ENCODE measurements at places on chromosomes 3 and 15.

- no peak for DNase-seq
These were observed 296.7 kb downstream of the PLCL2 start for GRCh38 chr3:17181413-17181907.

DNA sequence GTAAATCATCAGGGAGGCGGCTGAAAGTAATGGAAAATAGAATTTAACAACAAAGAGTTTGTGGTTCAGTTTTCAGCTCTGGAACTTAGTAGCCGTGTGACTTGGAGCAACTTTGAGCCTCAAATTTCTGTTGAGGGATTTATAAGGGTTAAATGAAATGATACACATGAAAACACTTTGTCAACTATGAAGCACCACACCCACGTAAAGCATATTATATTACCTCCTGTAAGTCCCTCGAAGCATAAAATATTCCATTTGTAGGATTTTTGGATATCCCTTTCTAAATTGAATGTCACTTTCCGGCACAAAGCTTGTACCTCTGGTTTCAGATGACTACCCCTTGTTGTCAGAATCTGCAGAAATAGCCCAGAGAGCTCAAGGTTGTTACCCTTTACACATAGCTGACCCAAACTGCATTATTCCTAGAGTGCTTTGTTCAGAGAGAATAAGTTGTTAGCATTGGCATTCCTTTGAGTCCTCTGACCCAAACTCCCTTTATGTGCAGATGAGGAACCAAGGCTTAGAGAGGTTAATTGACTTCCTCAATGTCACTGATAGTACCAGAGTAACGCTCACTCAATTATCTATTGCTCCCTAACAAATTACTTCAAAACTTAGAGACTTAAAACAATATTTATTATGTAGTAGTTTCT is 187.9 kb upstream of the UMPS start:
- no peak for DNase-seq

DNA sequence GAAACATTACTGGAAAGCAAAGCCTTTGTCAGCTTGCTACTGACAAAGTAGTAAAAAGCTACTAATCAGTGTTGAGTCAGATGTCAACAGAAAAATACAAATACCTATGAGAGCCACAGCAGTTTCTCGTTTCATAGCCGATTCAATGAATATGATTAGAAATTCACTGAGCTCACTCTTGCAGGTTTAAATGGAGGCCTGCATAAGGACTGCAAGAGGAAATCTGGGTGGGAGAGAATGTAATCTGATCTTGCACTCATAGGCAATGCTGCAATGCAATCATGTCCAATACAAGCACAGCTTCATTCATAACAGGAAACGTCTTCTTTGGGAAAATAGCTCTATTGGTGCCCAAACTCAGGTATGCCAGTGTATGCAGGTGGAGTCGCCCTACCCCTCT is 608.8 kb downstream of the ROBO2 start:
- no peak for DNase-seq

DNA sequence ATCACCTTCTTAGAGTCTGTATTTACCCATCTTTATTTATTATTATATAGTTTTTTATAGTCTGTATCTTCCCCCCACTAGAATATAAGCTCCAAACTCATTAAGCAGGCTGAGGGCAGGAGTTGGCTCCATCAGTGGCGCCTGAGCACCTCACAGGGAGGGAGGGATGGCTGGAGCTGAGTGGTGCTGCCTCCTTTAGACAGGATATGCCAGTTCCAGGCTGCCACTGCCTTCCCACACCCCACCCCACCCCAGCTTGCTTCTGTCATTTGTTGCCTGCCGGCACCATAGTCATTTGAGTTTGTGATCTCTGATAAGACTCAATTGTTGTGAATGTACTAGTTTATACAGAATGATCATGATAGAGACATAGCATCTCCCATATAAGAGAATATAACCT is 85.5 kb downstream of the KLHL25 start:
- no peak for DNase-seq

- peak; percentile 70 for DNase-seq
These were observed 9.8 kb upstream of the BMF start for GRCh38 chr15:40118473-40118872.

DNA sequence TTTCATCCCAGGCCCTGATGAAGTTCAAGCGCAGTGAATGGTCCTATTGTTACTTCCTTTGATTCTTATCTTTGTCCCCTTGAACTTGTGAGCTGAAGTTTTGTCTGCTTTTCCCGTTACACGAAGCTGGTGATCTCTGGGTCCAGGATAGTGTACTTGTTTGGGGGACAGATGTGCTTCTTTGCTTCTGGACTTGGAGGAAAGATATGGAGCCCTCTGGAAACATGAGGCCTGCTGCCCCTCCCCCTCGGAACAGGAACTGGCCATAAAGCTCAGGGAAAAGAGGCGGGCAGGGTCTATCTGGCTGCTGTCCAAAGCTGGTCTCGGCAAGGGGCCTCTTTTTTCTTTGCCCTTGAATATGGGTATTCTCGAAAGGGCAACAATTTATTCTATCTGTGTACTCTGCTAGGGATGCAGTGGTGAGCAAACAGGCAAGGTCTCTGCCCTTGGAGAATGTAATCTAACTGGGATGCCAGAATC is 47.6 kb downstream of the IDH2 start:
- no peak for DNase-seq

GRCh38 chr3:138418601-138419206 is 15.7 kb upstream of the ESYT3 start:
- DNase-seq = no peak

GRCh38 chr3:146382386-146382785 is 87.0 kb downstream of the PLSCR2 start:
- DNase-seq = peak; percentile 11

- no peak for DNase-seq
These were observed 16.8 kb upstream of the CRBN start for GRCh38 chr3:3196148-3196861.

DNA sequence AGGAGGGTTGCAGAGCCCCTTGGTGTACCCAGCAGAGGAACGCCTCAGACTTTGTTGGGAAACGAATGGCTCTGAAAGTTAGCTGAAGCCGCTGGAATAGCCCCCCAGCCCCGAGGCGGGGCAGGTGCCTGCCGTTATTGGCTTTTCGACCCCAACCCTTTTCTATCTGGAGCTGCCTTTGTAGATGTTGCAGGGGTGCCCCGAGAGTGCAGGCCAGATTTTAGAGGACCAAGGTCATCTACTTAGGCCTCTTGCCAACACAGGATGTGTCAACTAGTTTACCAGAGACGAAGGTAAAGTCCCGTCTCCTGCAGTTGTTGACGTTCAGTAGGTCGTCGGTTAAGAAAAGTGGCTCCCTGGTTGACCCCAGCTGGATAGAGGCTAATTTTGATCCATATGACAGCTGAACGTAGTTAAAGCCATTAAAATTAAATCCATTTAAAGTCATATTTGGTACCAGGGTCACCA is 579 bp upstream of the UBE3A start:
- no peak for DNase-seq

DNA sequence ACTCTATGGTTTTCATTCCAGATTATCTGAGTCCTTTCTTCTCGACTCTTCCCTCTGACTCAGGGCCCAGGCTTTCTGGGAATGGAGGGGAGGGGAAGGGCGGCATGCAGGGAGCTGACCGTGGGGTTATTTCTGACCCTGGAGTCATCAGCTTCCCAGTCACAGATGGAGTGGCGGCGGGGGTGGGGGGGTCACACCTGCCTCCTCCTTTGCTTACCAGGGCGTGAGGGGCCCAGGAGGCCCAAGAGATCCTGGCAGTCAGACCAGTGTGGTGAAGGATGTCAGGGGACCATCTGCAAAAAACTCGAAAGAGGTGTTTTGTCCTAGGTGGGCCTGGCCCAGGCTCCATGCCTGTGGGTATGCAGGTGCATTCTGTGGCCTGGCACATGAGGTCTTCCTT is 996 bp upstream of the XIRP1 start:
- DNase-seq = peak; percentile 86

DNA sequence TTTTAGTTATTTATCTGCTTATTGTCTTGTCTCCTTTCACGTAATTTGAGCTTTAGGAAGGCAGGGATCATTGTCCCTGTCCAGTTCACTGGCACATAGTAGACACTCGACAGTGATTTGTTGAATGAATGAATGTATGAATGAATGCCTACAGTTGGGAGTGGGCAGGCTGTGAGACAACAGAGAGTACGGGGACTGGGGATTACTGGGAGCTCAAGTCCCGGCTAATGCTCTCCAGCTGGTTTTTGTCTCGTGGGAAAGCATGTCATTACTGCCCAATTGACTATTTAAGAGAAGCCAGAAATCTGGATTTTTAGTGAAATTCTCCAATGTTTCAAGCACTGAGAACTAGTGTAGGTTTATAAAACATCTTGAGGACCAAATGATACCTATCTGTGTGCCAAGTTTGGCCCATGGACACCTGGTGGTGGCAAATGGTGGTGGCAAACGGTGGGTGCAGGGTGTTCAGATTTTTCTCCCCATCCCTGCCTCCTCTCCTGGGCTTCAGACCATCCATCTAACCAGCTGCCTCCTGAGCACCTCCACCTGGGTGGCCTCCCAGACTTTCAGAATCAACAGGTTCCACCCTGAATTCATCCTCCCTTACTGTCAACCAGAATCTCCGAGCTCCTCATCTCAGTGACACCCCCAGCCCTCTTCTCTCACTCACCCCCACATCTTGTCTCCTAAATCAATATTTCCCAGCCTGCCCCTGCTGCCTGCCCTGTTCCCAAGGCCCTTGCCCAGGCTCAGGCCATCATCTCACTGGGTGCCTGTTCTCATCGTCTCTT is 36.2 kb upstream of the TRH start:
- no peak for DNase-seq

DNA sequence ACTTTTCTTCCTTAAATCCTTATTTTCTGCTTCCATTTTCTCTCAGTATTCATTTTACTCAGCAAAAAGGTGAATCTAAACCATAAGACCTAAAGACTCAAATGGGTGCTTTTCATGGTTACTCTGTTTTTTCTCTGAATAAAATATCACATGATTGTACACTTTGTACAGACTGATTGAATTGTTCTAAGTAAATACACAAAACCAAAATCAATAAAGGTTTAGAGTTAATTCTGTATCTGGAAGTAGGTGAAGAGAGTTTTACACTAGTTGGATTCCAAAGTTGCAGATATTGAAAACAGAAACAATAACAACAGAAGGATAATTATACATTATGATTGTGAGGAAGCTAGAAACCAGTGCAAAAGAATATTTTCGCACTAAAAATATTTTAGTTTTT is 546.2 kb downstream of the TUSC7 start:
- no peak for DNase-seq

- DNase-seq = no peak
These were observed 21.0 kb downstream of the TMEM43 start for GRCh38 chr3:14145670-14146380.

DNA sequence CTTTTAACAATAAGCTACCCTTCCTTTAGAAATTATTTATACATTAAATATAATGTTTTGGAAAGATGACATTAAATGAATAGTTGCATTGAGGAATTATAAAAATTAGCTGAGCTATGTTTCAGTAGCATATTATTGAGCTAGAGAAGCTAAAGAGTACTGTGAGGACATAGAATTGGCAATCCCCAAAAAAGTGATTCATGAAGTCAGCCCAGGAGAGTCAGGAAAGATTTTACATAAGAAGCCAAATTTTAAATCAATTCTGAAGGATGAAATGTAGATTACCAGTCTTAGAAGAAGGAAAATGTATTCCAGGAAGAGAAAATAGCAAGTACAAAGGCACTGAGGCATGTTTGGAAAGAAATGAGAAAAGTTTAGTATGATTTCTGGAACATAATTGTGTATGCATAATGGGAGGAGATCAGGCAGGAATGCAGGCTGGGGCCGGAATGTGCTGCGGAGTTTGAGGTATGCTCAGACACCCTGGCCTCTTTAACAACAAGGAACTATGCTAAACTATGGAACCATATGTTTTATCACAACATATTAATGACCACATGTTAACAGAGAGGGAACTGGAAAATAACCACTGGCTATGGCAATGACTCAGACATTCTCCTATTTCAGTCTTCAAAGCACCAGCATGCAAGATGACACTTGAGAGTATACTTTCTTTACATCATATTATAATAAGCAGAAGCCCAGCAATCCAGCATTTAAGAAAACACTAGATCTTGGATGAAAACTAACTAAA is 103.3 kb upstream of the COL8A1 start:
- DNase-seq = peak; percentile 51

- DNase-seq = peak; percentile 98
These were observed 14.4 kb upstream of the STARD5 start for GRCh38 chr15:81338170-81339007.

Measured in NCI-H226 (cell line).